ENCODE measurements at places on chromosomes 1 and 21.

- no peak for DNase-seq
Measured at GRCh38 chr1:189185097-189185496, 1292.6 kb downstream of the BRINP3 start.

DNA sequence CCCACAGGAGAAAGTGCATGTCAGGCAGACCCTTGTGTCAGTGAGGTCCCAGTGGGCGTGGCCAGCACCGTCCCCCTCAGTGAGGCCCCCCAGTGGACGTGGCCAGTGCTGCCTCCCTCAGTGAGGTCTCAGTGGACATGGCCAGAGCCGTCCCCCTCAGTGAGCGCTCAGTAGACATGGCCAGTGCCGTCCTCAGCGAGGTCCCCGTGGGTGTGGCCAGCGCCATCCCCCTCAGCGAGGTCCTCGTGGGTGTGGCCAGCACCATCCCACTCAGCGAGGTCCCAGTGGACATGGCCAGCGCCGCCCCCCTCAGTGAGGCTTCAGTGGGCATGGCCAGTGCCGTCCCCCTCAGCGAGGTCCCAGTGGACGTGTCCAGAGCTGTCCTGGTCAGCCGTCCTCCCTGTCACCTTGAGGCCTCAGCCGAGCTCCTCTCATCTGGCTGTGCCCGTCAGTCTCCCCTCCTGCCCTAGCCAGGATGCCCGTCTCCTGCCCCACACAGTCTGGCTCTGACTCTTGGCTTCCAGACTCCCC, 35.5 kb downstream of the PDE9A start:
- DNase-seq: no peak

GRCh38 chr1:56438901-56439551, 140.3 kb downstream of the PLPP3 start:
- DNase-seq: no peak

- DNase-seq: no peak
Measured at GRCh38 chr1:35595684-35596083, 22.6 kb downstream of the TFAP2E start.

GRCh38 chr1:204565617-204566582, 49.7 kb downstream of the MDM4 start:
- DNase-seq: peak; percentile 26

DNA sequence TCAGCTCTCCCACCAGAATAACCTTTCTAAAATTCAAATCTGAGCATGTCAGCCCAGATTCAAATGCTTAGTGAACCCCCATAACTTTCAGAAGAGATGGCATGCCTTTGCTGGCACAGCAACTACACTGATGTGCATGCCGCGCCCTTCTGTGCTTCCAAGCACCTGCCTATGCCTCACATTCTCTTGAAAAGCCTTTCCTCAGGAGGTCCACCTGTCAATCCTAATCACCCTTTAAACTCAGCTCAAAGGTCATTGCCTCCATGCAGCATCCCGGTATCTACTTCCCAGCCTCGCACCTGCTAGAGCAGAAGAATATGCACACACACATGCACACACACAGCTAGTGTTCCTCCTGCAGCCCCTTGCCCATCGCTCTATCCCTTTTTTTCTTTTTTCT, 5.2 kb upstream of the S100A2 start:
- no peak for DNase-seq

DNA sequence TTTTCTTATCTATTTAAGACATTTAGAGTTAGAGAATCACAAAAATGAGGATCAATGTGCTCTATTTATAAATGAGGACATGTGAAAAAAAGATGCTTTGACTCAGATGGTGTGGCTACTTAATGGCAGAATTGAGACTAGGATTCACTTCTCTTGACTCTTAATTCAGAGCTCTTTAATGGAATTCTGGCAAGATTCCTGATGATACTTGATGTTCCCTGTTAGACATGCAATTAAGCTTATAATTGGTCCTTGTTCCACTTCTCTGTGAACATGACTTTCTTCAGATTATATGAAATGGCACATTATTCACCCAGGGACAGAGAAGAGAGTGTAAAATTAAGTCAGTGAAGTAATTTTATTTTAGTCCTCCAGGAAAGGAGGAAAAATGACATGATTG, 165.3 kb downstream of the LRRC7 start:
- no peak for DNase-seq

DNA sequence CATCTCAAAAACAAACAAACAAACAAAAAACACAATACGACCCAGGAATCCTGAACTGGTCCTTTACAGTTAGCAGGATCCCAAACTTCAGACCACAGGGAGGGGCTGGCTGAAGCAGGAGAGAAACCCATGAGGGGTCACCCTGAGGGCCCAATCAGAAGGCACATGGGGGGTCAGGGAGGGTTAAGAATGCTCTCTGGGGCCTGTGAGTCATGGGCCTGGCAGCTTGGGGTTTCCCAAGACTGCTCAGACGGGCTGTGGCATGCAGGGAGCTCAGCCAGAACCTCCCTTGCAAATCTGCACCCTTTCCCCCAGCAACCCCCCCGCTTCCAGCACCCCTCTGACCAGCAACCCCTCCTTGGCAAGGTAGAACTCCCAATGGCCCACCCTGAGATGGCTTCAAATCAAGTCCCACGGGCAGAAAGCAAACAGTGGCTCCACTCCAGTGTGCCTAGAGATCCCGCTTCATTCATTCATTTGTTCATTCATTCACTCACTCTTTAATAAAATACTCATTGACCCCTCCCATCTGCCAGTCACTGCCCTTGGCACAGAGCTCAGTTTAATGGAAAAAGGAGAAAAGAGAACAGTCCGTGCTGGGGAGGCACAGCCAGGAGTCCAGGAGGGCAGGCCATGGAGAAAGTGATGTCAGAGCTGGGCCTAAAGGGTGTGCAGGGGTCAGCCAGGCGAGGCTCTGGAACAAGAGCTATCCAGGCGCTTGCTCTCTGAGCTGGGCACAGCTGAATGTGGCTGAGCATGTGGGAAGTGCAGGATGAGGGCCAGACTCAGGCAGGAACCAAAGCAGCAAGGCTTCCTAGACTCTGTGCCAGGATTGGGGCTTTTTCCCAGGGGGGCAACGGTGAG, 8.2 kb downstream of the UQCRHL start:
- no peak for DNase-seq

DNA sequence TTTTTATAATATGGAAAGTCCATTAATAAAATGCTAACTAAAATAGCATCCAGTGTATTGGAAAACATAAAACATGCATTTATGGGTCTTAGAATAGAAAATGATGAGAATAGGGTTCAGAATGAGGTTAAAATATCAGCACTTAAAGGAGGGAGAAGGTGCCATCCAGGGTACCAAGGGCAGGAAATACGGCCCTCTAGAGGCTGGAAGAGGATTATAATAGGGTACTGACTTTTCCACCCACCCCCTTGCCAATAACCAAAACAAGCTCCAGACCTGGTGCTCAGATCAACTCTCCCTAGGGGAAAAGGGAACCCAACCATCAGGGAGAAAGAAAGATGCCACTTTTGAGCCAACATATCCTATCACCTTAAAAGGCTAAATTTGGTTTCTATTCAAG, 26.7 kb downstream of the ASTN1 start:
- DNase-seq: no peak

- DNase-seq: no peak
Measured at GRCh38 chr1:119147661-119148090, 7.2 kb upstream of the WARS2 start.

DNA sequence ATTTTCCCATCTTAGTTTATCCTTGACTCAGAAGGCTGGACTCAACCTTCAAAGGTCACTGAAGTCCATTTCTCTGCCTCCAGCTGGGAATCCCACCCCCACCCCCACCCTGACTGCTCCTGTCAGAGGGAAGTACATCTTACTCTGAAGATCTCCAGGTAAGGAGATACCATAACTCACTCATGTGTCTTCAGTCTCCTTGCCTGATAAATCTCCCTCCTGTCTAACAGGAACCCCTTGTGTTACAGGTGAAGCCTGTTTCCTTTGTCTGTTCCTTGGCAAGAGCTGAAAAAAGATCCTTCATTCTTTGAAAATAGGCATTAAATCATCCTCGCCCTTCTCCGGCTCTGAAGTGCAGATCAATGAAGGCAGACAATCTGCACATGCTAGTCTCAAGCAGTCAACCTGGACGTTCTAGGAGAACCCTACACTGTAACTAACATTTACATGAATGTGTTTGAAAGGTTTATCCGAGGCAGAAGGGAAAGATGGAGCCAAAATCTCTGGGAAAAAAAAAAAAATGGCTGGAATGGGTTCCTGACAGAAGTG, 250.6 kb downstream of the TM2D1 start:
- no peak for DNase-seq

- DNase-seq: no peak
Measured at GRCh38 chr21:37644636-37645035, 271.6 kb downstream of the KCNJ6 start.

GRCh38 chr1:43184995-43185394, 12.9 kb downstream of the CFAP57 start:
- no peak for DNase-seq

GRCh38 chr21:31363720-31364119, 19.7 kb upstream of the TIAM1 start:
- no peak for DNase-seq

GRCh38 chr1:47507881-47508701, 70.2 kb downstream of the FOXD2 start:
- no peak for DNase-seq

- peak; percentile 59 for DNase-seq
Measured at GRCh38 chr1:39671793-39672550, at the start of gene NT5C1A. NT5C1A (minus strand) TSS chr1:39672107; CDS start chr1:39672038, 69 bp downstream.

- no peak for DNase-seq
Measured at GRCh38 chr1:162019006-162019405, 4.7 kb downstream of the OLFML2B start.

- DNase-seq: no peak
Measured at GRCh38 chr1:30310966-30311742, 412.2 kb downstream of the MATN1 start.

GRCh38 chr1:17618558-17619247, 79.2 kb downstream of the ARHGEF10L start:
- no peak for DNase-seq

DNA sequence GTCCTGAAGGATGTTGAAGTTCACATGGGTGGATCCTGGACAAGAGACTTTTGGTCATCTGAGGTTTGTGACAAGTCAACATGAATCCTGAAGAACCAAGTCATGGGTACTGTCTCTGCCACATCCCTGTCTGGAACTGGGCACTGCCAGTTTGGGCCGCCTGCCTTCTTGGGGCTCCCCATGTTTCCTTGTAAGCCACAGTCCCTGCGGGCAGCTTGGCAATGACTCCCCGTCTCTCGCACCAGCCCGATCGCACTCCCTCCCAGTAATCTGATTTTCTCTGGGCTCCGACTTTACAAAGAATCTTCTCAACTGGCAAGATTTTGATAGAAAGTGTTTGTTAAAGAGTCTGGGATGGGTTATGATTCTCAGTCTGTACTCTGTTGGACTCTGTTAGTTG, 80.4 kb downstream of the DDX20 start:
- DNase-seq: no peak

GRCh38 chr1:246773213-246773641, 49.0 kb downstream of the SCCPDH start:
- DNase-seq: no peak

- no peak for DNase-seq
Measured at GRCh38 chr1:185598332-185598731, 135.9 kb upstream of the HMCN1 start.

DNA sequence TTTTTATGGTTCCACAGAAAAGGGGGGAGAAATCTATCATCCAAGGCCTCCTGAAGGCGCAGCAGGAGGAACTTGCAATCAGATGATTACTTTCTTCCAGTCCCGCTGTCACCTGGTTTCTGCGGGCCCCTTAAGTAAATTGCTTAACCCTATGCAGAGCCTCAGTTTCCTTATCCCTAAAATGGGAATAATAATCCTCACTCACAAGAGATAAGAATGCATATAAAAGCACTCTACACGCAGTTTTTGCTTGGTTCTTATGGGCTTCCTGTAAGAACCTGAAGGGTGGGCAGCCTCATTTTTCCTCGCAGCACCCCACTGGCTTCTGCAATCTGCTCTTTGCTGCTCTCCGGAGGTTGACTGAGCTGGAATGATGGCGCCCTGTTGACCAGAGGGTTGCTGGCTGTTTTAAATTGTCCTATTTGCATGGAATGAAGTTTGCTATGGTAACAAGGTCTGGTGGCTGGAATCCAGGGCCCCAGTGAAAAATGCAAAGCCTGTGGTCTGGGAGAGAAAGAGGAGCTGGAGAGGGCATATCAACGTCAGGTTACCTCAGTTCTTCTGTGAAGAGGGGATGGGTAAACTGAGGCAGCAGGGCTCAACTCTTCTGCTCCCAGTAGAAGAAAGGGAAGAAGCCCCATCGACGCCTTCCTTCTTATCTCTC, 1.0 kb upstream of the KAZN start:
- DNase-seq: no peak

- DNase-seq: no peak
Measured at GRCh38 chr1:9018333-9018732, 7.9 kb downstream of the SLC2A7 start.

GRCh38 chr1:24801176-24801575, 55.9 kb downstream of the CLIC4 start:
- DNase-seq: no peak

- no peak for DNase-seq
Measured at GRCh38 chr1:187433598-187433997, 604.8 kb downstream of the PLA2G4A start.

GRCh38 chr1:16348414-16349182, 3.7 kb downstream of the FBXO42 start:
- no peak for DNase-seq

DNA sequence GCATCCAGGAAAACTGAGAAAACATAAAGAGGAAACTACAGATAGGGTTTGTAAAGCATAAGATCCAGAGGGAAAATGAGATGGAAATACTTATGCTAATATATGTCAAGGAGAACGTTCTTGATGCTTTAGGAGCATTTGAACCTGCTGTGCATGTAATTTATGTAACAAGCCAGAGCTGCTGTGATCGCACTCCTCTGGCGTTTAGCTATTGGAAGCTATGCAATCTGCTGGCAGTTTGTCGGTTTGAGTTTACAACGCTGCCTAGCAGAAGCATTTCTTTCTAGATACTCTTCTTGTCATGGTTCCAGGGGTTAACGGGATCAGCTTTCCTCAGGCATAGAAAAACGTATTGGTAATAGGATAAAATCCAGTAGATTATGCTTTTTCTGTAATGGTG, 182.7 kb downstream of the KCNH1 start:
- no peak for DNase-seq

DNA sequence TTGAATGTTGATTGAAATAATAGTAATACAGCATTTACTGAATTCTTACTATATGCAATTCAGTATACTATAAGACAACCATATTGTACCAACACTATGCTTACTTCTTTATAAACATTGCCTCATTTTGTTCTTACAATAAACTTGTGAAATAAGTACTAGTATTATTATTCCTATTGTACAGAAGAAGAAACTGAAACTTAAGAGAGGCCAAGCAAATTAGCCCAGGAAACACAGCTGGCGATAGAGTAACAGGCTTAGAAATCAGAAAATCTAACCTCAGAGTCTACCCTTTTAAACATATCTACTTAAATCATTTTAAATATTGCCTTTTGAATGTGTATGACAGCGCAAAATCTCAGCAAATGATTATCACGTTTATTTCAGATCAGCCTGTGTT, 41.7 kb downstream of the FASLG start:
- DNase-seq: no peak
